ENCODE measurements at places on chromosomes 16 and 17. TPM values are rescaled to one million over a fixed set of nuclear protein-coding genes. Genes with fewer than 3 reads are reported as not detected.

The C16orf92 gene
- total RNA-seq: not detected

The COG4 gene
- 88.4 TPM for total RNA-seq

The CD79B gene
- not detected for total RNA-seq

The SAMD14 gene
- 0.45 TPM for total RNA-seq

The GAS2L2 gene
- total RNA-seq: not detected

The HCFC1R1 gene
- 10.1 TPM for total RNA-seq

The KCNJ2 gene
- 2.3 TPM for total RNA-seq

The CHAD gene
- total RNA-seq: not detected

The MT1F gene
- 53.5 TPM for total RNA-seq

The GUCY2D gene
- not detected for total RNA-seq

The TMC8 gene
- total RNA-seq: 4.7 TPM

The CCL8 gene
- not detected for total RNA-seq

The HSF4 gene
- 45.6 TPM for total RNA-seq

The AARSD1 gene
- 32.5 TPM for total RNA-seq

The TNFRSF17 gene
- not detected for total RNA-seq

The RNF222 gene
- total RNA-seq: not detected

The PROCA1 gene
- total RNA-seq: 1.1 TPM

The OR3A2 gene
- total RNA-seq: not detected

The SHPK gene
- 18.4 TPM for total RNA-seq

The PMM2 gene
- total RNA-seq: 33.3 TPM

The TP53TG3C gene
- total RNA-seq: not detected

The GNPTG gene
- 121 TPM for total RNA-seq

The KREMEN2 gene
- total RNA-seq: not detected

The PRAC1 gene
- not detected for total RNA-seq

The CCL4 gene
- not detected for total RNA-seq

The RHBDL1 gene
- total RNA-seq: 0.63 TPM

The ACE gene
- 10.0 TPM for total RNA-seq

The SLC52A1 gene
- total RNA-seq: not detected

The LAT gene
- total RNA-seq: 10.6 TPM

The CTCF gene
- total RNA-seq: 52.1 TPM

The PCGF2 gene
- 11.9 TPM for total RNA-seq

The TMEM114 gene
- total RNA-seq: not detected

The MEOX1 gene
- 1.4 TPM for total RNA-seq

The OR2C1 gene
- 0.68 TPM for total RNA-seq

The MMP25 gene
- 0.56 TPM for total RNA-seq
